ENCODE measurements at places on chromosomes 6 and 20.

DNA sequence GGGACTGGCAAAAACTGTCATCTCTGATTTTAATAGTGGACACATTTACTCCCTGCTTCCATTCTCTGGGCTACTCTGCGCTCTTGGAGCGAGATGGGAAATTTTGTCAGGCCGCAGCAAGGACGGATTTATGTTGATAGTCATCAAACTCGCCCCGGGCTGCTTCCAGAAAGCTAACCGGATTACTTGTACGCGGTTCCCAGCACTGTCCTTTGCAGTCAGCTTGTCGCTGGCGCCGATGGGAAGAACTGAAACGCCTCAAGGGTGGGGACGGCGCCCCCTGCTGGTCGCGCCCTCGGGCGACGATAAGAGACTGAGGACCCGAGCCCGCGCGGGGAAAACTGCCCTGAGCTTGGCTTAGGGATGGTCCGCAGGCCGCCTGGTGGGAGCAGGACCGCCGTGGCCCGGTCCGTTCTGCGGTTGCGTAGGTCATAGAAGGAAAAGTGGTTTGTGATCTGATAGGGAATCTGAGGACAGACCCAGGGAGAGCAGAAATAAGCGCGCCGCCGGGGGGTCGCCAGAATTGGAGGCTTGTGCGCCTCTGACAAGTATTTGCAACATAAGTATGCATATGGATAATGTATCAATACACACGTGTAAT lies 984 bp upstream of the ABT1 start:
- DNase-seq = peak; percentile 94

- DNase-seq = peak; percentile 67
Observed at GRCh38 chr6:161029195-161029809, 37.7 kb downstream of the MAP3K4 start.

GRCh38 chr20:10660661-10661060 lies 13.1 kb downstream of the JAG1 start:
- DNase-seq = no peak

- no peak for DNase-seq
Observed at GRCh38 chr6:22295145-22295544, 1.7 kb downstream of the PRL start.

- DNase-seq = no peak
Observed at GRCh38 chr6:159099276-159099675, 54.5 kb upstream of the TAGAP start.

GRCh38 chr20:24721891-24722568 lies 227.0 kb upstream of the CST7 start:
- no peak for DNase-seq

DNA sequence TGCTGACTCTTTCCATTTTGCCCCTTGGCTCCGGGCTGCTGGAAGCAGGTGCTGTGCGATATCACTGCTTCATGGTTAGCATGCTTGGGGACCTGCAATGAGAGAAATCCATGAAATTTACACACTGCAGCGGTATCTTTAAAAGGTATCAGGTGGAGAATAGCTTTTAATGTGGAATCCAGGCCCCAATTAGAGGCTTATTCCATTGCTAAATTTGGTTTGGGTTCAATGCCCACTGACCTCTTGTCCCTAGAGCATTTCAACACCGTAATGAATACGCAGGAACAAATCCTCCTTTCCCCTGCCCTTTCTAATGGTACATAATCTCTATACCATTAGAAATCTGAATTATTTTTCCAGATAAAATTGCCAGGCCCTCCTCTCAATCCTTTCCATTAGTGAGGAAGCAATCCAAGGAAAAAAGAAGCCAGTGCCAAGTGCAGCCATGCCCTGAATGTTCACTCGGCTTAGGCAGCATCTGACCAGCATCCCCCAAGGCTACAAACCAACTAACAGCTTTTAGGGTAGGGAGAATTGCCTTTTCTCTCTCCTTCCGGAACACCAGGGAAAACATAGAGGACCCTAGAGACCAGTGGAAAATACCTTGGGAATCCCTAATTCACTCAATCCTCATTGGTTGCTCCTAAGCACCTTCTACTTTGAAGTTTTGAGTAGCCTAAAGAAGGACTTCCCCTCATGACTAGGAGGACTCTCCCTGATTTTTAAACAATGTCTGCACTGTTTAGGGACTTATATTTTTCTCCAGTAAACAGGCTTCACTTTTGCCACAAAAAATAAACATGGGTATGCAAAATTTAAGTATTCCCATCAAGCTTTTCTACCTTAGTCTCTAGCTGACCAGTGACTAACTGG lies 143.1 kb downstream of the QRSL1 start:
- no peak for DNase-seq

DNA sequence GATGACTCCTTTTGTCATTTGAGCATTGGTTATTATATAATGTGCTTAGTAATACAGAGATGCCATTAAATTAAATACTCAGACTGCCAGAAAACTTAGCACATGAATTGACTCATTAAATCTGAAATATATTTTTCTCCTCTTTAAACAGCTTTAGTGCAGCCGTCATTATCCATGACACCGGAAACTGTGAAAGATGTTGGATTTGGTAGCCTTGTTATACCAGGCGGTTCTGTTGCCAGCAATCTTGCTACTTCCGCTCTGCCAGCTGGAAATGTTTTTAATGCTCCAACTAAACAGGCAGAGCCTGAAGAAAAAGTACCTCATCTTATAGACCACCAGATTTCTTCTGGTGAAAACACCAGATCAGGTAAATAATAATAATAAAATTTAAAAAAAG lies 97.6 kb downstream of the SCAF8 start:
- no peak for DNase-seq

GRCh38 chr6:37624606-37625574 lies 72.8 kb downstream of the MDGA1 start:
- no peak for DNase-seq

DNA sequence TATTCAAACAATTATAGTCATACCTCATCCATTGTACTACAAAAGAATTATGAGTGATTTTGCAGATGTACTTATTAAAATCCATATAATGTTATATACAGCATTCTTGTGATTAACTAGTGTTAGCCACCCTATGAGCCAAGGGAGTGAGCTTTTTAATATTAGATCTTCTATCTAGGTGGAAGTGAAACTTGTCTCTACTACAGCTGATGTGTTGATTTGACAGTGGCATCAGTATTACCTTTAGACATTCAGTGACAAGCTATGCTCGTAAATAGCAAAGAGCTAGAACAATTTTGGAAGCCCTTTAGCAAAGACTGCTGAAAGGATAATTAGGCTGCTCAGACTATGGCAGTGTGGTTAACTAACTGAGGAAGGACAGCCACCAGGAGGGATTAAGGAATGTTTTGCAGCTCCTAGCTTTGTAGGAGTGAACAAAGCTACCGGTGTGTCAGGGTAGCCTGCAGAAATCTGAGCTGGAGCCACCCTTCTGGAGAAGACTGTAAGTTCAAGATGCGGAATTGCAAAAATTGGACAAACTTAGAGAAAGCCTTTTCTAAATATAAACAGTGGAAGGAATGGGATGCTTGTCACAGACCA lies 73.7 kb downstream of the AFG1L start:
- no peak for DNase-seq

DNA sequence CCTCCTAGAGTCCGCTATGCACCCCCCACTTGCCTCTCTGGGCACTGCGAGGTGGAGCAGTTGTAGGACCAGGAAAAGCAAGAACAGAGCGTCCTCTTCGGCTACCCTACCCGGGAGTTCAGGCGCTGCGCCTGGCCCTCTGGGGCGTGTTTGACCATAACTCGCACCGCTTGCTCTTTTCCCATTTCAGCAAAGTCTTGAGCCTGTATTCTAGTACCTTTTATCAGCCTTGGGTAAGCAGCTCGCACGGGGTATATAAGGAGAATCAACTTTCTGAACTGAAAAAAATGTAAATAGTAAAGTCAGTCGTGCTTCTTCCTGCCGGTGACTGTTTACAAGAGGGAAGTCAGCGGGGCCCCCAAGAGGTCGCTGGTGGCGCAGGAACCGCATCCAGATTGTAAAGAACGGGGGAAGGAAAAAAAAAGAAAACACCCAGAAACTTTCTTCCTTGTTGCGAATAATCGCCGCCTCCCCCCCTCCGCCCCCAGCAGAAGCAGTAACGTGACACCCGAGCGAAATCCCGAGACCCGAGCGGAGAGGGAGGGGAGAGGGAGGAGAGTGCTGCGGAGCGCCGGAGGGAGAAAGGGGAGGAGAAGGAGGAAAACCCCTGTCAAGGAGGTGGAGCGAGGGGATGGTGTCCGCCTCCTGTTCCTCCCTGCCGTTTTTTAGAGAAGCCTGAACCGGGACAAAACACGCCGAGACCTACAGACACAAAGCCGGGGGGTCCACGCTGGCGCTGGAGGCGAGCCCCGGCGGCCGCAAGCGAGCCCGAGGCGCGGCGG lies at the start of gene UST:
UST (plus strand) TSS at position 668 of the 782 bp plus-strand sequence. CDS start 401 bp downstream, outside the sequence.
- peak; percentile 74 for DNase-seq

GRCh38 chr6:3211681-3212080 lies 15.8 kb downstream of the TUBB2B start:
- no peak for DNase-seq

DNA sequence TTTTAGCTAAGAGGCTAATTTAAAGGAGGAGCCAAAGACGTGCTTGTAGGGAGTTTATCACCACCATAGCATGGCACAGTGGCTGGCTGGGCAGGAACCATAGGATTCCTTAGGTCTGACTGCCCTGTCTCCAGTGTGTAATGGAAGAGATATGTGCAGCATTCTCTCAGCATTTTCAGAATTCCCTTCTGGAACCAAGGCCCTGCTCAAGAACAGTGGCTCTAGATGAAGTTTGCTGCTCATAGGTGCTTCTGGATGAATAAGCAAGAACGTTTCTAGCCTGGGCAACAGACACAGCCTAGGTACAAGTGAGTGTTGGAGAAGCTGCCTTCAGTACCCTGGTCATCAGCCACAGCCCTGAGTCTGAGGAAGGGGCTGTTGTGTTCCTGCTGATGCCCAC lies 69.1 kb downstream of the LCA5 start:
- DNase-seq = no peak

GRCh38 chr6:118886641-118887040 lies 7.3 kb upstream of the ASF1A start:
- no peak for DNase-seq

- DNase-seq = peak; percentile 78
Observed at GRCh38 chr6:137637121-137637520, 142.9 kb upstream of the OLIG3 start.

- no peak for DNase-seq
Observed at GRCh38 chr6:64459411-64459944, 823.9 kb downstream of the PHF3 start.

GRCh38 chr6:99822741-99823512 lies 171.1 kb downstream of the MCHR2 start:
- DNase-seq = peak; percentile 64

DNA sequence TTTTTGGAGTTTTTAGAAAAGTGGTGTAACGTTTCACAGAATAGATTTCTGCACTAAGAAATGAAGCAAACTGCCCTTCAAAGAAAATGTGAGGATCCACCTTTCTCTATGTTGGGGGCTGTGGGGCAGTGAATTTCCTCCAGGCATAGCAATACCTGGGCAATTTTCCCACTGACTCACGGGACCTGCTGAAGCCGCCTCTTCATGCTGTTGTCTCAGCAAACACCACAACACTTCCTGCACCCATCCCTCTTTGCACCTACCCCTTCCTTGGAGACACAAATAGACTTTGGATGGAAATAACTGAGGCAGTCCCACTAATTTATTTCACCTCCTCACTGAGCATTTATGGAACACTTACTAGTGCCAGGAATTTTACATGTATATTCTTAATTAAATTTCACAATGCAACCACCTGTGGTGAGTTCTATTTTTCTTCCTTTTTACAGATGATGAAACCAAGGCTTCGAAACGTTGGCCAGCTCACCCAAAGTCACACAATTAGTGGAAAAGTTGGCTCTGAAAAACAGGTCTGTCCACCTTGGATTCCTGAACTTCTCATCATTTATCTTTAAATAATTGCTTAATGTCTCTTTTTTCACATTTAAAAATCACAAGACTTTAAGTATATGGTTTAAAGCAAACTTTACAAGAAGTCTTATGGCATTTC lies 17.2 kb upstream of the ADGRF1 start:
- no peak for DNase-seq

DNA sequence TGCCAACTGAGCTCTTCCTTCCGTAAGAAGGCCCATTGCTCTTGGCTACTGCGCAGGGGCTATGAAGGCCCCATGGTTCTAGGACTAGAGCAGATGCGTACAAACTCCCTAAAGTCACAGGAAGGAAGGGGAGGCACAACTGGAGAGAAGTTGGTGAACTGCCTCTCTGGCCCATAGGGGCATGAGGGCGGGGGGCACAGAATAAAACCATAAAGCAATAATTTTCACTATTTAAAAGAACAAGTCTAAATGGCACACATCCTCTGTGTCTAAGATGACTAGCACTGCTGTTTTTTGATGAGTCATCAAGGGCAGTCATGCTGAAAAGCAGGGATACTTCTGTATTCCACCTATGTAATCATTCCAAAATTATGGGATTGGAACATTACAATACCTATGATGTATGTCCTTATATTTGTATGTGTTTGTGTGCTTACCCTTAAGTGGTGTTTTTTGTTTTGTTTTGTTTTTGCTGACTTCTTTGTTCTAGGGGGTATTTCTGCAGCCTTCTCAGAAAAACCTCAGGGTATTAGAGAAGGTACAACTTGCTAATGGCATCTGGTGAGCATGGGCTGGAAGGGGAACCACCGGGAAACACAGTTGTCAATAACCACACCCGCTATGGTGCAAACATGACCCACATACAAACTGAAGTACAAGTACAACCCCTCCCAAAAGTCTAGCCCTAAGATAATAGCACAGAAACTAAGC lies 36.9 kb downstream of the B4GALT5 start:
- DNase-seq = peak; percentile 81

- DNase-seq = peak; percentile 75
Observed at GRCh38 chr20:35368666-35369423, 42.9 kb downstream of the UQCC1 start.

- DNase-seq = no peak
Observed at GRCh38 chr6:72850040-72850439, 228.2 kb downstream of the KCNQ5 start.

DNA sequence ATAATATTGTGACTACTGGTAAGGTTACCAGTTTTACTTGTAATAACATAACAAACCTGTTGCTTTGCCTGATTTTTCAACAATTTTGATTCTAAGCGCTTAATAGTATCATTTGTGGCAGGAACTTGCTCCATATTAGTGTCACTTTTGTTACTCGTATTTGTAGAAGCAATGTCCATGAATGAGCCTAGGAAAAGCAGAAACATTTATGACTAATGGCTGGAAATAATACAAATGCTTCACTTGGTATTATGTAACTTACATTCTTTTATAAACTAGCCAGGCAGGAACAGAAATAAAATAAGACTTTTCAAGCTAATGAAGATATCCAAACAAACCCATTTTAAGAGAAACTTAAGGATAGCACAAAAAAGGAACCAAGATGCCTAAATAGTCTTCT lies 38.9 kb downstream of the MAP3K7 start:
- no peak for DNase-seq

Data from NB4 (cell line).